Trophoblast cell (in vitro differentiated cells and primary cell): ENCODE measurements at places on chromosomes 7 and 10.

- H3K4me3 ChIP-seq = no peak overlapping the region
- H3K27me3 ChIP-seq = no peaks in the 10 kb centered on the region
- DNase-seq = no peak
- H3K36me3 ChIP-seq = no peaks in the 10 kb centered on the region
- H3K27ac ChIP-seq = no peak overlapping the region
- peaks cover 3% of the 10 kb centered on the region for H3K4me1 ChIP-seq
Measured at GRCh38 chr7:107388604-107389003, 81.3 kb upstream of the GPR22 start.

GRCh38 chr7:87159538-87159937 is 7.3 kb downstream of the DMTF1 start:
- H3K27me3 ChIP-seq = no peaks in the 10 kb centered on the region
- H3K4me1 ChIP-seq = no peaks in the 10 kb centered on the region
- peaks cover 4% of the 10 kb centered on the region for H3K36me3 ChIP-seq
- H3K27ac ChIP-seq = no peak overlapping the region

DNA sequence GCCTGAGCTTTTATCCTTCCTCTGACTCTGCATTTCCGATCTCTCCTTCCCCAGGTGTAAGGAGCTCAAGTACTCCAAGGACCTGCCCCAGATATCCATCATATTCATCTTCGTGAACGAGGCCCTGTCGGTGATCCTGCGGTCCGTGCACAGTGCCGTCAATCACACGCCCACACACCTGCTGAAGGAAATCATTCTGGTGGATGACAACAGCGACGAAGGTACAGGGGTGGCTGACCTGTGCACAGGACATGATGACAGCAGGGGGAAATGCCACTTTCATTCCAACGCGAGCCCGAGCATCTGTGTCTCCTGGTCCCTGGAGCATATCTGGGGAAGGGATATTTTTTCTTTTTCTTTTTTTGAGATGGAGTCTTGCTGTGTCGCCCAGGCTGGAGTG is 256.2 kb downstream of the GALNT17 start:
- no peaks in the 10 kb centered on the region for H3K36me3 ChIP-seq
- no peaks in the 10 kb centered on the region for H3K4me1 ChIP-seq
- no peak overlapping the region for H3K27ac ChIP-seq
- no peaks in the 10 kb centered on the region for H3K27me3 ChIP-seq

DNA sequence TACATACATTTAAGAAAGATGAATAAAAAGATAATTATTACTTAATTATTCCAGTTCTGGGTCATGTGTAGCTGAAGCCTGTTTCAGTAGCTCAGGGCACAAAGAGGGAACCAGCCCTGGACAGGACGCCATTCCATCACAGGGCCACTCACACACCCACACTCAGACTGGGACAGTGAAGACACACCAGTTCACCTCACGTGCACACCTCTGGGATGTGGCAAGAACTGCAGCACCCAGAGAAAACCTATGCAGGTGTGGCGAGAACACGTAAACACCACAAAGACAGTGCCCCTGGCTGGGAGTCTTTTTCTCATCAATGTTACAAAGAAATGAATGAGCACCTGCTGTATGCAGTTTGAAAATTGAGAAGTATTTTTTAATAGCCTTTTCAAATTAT is 1.6 kb upstream of the IDI1 start:
- peak overlapping the region; percentile 63 for H3K4me3 ChIP-seq
- no peaks in the 10 kb centered on the region for H3K27me3 ChIP-seq
- H3K36me3 ChIP-seq = peaks cover 4% of the 10 kb centered on the region
- H3K4me1 ChIP-seq = peaks cover 7% of the 10 kb centered on the region

GRCh38 chr7:14351167-14351566 is 361.7 kb upstream of the ETV1 start:
- no peak for DNase-seq
- H3K4me1 ChIP-seq = no peaks in the 10 kb centered on the region
- H3K4me3 ChIP-seq = no peak overlapping the region
- no peaks in the 10 kb centered on the region for H3K27me3 ChIP-seq
- no peaks in the 10 kb centered on the region for H3K36me3 ChIP-seq
- no peak overlapping the region for H3K27ac ChIP-seq

DNA sequence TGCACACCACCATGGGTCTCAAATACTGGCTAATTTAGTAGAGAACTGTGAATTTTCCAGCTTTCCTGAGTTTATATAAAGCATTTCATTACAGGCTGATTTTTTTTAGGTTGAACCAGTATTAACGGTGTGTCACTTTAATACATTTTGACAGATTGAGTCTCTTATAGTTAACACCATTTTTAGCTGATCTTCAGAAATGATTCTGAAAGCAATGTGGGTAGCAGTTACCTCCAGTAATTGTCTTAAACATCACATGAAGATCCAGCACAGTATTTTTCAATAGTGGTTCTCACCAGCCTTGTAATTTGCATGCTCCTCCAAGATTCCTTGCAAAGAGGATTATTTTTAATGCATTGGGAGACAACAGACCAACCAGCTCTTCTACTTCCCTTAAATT is 693.6 kb downstream of the PHTF2 start:
- H3K4me3 ChIP-seq = no peak overlapping the region
- no peaks in the 10 kb centered on the region for H3K36me3 ChIP-seq
- H3K27ac ChIP-seq = no peak overlapping the region
- DNase-seq = no peak
- no peaks in the 10 kb centered on the region for H3K27me3 ChIP-seq

DNA sequence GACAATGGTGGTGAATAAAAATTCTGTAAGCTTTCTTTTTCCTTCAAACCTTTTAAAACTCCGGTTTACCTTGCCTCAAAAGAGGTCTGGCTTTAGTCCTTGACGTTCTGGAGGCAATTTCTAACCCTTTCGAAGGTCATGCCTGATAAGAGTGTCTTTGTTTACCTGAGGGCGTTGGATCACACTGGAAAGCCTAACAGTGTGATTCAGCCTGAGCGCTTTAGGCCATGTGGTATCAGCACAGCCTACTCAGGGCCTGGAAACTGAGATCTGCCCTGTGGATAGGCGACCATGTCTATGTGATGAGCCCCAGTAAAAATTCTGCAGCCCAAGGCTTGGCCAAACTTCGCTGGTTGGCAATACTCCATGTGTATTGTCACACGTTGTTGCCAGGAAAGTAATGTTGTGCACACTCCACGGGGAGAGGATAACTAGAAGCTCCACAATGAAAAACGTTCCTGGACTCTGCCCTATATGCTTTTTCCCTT is 10.7 kb downstream of the CCDC6 start:
- H3K4me3 ChIP-seq = no peak overlapping the region
- H3K27me3 ChIP-seq = no peaks in the 10 kb centered on the region
- peak overlapping the region; percentile 54 for H3K27ac ChIP-seq
- peak; percentile 22 for DNase-seq
- peaks cover 24% of the 10 kb centered on the region for H3K4me1 ChIP-seq

DNA sequence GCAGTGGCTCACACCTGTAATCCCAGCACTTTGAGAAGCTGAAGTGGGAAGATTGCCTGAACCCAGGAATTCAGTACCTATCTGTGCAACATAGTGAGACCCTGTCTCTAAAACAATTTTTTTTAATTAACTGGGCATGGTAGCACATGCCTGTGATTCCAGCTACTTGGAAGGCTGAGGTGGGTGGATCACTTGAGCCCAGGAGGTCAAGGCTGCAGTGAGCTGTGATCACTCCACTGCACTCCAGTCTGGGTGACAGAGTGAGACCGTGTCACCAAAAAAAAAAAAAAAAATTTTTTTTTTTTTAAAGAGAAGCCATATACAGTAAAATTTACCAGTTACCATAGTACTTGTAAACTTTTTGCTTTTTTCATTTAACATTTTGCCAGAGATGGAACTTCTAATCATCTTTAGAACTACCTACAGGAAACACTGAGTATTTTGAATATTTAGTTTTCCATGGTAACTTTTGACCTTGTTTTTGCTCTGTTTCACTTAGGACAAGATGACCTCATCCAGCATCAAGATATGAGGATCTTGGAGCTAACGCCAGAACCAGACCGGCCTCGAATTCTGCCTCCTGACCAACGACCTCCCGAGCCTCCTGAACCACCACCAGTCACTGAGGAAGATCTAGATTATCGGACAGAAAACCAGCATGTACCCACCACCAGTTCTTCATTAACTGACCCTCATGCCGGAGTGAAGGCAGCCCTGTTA is 40.6 kb downstream of the MPLKIP start:
- no peaks in the 10 kb centered on the region for H3K27me3 ChIP-seq
- no peaks in the 10 kb centered on the region for H3K4me1 ChIP-seq
- no peak overlapping the region for H3K27ac ChIP-seq
- DNase-seq = no peak

- H3K27me3 ChIP-seq = no peaks in the 10 kb centered on the region
- no peaks in the 10 kb centered on the region for H3K36me3 ChIP-seq
- no peak overlapping the region for H3K27ac ChIP-seq
- no peak overlapping the region for H3K4me3 ChIP-seq
- DNase-seq = no peak
Measured at GRCh38 chr7:162632-163297, 29.6 kb upstream of the FAM20C start.

DNA sequence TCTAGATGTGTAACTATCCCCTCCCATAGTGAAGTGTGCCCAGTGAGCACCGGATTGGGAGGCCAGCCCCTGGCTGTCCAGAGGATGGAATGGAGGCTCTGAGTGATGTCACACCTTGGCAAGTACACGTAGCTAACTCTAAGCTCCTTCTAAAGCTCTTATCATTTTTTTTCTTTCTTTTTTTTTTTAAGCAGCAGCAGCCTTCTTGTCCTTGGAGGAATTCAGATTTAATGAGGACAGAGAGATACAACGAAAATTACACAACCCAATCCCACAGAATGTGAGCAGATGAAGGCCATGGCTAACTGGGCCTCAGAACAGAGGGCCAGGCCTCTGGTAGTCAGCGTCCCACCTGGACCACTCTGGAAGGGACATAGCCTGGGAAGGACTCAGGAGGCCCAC is 11.3 kb downstream of the TNS3 start:
- no peak overlapping the region for H3K27ac ChIP-seq
- no peak for DNase-seq
- H3K36me3 ChIP-seq = peaks cover 40% of the 10 kb centered on the region
- H3K4me3 ChIP-seq = no peak overlapping the region
